ENCODE measurements at places on chromosomes 3 and 15.

GRCh38 chr15:70264738-70265465 lies 167.2 kb upstream of the TLE3 start:
- no peak for DNase-seq

GRCh38 chr15:78988361-78988911 lies 43.6 kb upstream of the CTSH start:
- DNase-seq = peak; percentile 10

- DNase-seq = no peak
Observed at GRCh38 chr3:72916250-72916649, 28.4 kb downstream of the GXYLT2 start.

GRCh38 chr15:76987896-76988860 lies 6.7 kb upstream of the PSTPIP1 start:
- peak; percentile 92 for DNase-seq

- no peak for DNase-seq
Observed at GRCh38 chr15:100833417-100834389, 45.9 kb upstream of the ALDH1A3 start.

GRCh38 chr3:197880491-197881269 lies 69.3 kb upstream of the RPL35A start:
- DNase-seq = no peak

DNA sequence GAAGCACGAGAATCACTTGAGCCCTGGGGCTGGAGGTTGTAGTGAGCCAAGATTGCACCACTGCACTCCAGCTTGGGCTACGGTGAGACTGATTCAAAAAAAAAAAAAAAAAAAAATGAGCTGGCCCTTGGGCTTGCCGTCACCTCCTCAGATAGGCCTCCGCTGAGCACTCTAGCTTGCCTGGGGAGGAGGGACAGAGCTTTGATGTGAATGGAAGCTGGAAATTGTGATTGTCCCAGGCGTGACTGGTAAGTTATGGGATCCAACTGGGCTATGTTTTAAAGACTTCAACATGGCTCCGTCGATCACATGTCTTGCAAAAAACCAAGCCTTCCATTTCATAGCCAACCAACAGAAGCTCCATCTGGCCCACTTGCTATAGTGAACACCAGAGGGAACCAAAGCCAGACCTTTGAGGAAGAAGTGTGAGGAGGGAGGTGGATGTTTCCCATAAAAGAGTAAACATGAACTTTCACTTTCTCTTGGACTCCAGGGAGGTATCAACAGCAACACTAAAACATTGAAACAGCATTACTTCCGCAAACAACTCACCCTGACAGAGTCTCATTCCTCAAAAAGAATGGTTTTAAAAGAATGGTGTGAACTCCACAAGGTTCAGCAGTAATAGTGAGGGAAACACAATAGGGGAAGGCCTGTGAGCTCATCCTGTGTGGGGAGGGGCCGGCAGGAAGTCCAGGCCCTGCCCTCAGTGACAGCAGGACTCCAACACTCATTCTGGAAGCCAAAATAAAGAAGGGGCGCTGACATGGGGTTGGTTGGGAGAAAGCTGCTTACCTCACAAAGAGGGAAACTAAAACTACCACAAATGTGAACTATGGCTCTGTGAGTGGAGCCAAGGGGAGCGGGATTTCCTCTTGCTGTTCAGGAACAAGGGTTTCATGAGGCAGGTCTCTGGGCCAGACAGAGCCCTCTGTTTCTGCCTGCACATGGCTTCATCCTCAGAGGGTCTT lies 59.2 kb upstream of the IL12A start:
- peak; percentile 32 for DNase-seq

DNA sequence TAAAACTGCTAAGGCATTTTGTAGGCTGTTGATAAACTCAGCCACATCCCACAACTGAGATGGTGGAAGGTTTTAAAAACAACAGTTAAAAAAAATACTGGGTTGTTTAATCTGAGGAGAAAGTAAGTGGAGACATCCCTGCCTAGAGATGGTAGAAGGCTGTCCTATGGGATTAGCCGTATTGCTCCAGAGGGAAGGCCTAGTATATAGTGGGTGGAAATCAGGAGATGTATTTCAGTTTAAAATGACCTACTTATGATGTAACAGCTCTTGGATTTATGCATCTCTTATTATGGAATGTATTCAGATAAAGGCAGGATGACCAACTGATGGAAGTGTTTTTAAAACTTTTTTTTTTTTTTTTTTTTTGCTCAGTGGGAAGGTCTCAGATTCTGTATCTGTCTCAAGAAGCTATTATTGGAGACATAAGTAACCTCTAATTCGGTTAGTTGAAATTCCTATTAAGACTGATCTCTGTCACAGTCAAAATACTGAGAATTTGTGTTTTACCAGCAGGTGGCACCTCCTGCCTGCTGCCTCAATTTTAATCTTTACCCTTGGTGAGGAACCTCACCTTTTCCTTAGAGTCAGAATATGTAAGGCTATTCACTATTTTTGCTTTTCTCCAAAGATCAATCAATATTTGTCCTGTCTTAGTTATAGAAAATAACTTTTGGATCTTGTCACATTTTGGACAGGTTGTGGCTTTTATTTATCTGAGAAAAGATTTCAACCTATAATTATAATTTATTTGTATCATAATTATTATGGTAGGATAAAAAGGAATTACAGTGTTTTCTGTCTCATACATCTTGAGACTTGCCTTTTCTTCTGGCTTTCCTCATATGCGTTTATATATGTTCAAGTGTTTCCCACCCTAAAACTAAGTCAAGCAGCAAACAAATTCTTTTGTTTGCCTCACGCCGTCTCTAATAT lies 63.0 kb downstream of the VPS8 start:
- DNase-seq = peak; percentile 31

DNA sequence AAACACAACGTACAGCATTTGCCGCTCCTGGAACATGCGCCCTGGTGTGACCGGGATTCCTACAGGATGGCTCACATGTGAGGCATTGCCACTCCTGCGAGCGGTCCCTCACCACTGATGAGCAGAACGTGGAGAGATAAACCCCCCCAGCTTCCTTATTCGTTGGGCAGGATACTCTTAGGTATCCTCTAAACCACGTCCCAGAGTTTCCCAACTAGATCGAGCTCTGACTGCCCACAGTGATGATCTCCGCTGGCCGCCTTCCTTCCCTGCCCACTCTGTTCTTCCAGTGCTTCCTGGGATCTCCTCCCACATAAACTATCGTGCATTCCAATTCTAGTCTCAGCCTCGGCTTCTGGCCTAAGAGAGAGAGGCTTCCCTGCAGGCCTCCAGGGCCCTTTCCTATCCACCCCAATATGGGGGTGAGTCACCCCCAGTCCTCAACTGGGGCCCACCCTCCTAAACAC lies 91.8 kb downstream of the TOP2B start:
- DNase-seq = no peak

- no peak for DNase-seq
Observed at GRCh38 chr3:63762180-63762579, 56.9 kb upstream of the C3orf49 start.

- DNase-seq = no peak
Observed at GRCh38 chr15:77836121-77836692, 203.5 kb upstream of the LINGO1 start.

DNA sequence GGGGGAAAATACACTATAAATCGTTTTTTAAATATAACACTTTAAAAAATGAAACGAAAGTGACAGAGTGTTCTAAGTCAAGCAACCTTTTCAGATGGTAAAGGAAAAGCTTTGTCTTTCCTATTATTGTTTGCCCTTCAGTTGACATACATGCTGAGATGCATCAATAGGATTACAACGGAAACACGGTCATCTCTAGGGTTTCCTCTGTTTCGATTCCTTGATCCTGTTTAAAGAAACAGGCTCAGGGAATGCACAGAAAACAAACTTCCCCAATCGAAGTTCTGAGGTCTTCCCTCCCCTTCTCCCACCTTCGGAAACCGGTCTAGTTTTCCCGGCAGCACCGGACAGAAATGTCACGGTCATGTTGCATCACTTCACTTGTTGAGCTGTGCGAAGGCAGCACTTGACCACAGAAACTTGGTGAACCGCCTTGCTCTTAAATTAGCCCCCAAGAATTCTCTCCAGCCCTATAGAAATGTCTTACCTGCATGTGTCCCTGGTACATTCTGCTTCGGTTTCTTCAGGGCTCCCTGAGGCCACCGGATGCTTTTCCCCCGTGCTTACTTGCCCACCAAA lies 556 bp downstream of the PEX5L start:
- DNase-seq = no peak
